Activated B cell treated with CpG ODN at 0.5 μM for 24 hours (primary cell): ENCODE measurements at places on chromosomes 2 and 18.

- no peaks in the 10 kb centered on the region for H3K4me1 ChIP-seq
- no peak overlapping the region for H3K4me3 ChIP-seq
- H3K27ac ChIP-seq = no peak overlapping the region
- peaks cover under 1% of the 10 kb centered on the region for H3K27me3 ChIP-seq
These were observed 144.9 kb upstream of the HAAO start for GRCh38 chr2:42937171-42937875.

DNA sequence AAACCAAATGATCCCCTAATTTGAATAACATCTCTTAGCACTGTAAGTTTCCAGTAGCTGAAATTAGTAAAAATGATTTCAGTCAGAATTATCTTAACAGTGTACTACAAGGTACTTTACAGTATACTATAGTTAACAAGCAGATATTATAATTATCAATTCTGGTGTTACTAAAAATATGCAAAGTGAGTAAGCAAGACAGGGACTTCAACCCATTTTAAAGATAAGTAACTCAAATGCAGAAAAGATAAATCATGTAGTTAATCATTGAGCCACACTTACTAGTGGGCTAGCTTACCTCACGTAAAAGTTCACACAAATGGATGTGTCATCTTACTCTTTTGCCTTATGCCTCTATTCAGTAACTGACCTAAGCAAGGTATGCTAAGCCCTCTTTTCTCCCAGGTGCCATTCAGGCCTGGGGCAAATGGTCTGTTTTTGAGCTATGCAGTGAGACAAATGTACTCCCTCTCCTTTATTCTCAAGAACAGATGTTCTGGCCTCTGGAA lies 101.0 kb downstream of the NBAS start:
- H3K27me3 ChIP-seq = no peaks in the 10 kb centered on the region
- H3K27ac ChIP-seq = no peak overlapping the region
- H3K36me3 ChIP-seq = peaks cover 64% of the 10 kb centered on the region
- H3K4me3 ChIP-seq = no peak overlapping the region
- peaks cover 21% of the 10 kb centered on the region for H3K4me1 ChIP-seq
- DNase-seq = no peak

DNA sequence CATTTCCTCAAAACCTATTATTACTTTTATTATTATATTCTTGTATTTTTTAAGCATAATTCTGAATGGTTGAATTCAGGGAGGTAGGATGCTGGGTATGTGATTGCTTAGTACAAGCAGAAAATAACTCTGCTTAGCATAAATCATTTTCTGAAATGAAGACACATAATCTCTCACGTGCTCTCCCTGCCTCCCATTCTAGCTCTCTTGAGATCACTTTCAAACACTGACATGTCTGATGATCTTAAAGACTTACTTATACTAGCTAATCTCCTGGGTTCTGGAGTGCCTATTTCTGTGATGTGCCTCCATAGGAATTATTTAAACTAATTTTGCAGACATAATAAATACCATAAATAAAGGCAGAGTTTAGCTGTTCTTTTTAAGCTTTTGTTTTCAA lies 1136.0 kb downstream of the SUCLG1 start:
- H3K36me3 ChIP-seq = no peaks in the 10 kb centered on the region
- H3K27me3 ChIP-seq = no peaks in the 10 kb centered on the region
- no peak overlapping the region for H3K27ac ChIP-seq
- no peak for DNase-seq
- no peaks in the 10 kb centered on the region for H3K4me1 ChIP-seq
- H3K4me3 ChIP-seq = no peak overlapping the region

- no peak overlapping the region for H3K4me3 ChIP-seq
- no peaks in the 10 kb centered on the region for H3K4me1 ChIP-seq
- H3K36me3 ChIP-seq = no peaks in the 10 kb centered on the region
- DNase-seq = no peak
- H3K27ac ChIP-seq = no peak overlapping the region
These were observed 16.5 kb downstream of the ABCG8 start for GRCh38 chr2:43855292-43855691.

DNA sequence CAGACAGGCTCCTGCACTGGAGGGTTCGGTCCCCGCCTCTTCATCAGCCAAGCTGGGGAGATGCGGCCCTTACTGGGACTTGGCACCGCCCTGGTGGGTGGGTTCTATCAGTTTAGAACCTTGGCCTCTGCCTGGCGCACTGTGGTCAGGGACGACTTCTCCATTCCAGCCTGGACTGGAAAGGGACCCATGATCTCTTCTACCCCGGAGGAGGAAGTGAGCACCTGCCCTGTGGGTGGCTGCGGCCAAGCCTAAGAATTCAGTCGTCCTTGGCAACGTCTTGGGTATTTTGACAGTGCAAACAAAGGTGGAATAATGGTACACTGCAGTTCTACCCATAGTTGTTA lies 106.9 kb upstream of the CD302 start:
- no peak for DNase-seq
- peak overlapping the region; percentile 99 for H3K4me3 ChIP-seq
- H3K27ac ChIP-seq = peak overlapping the region; percentile 98
- H3K4me1 ChIP-seq = peaks cover 51% of the 10 kb centered on the region
- H3K27me3 ChIP-seq = no peaks in the 10 kb centered on the region

- no peak overlapping the region for H3K4me3 ChIP-seq
- H3K27ac ChIP-seq = no peak overlapping the region
- H3K4me1 ChIP-seq = no peaks in the 10 kb centered on the region
- no peaks in the 10 kb centered on the region for H3K27me3 ChIP-seq
These were observed 52.3 kb downstream of the TDRD15 start for GRCh38 chr2:21175895-21176646.

GRCh38 chr18:45186832-45187231 lies 428.4 kb upstream of the SLC14A2 start:
- no peaks in the 10 kb centered on the region for H3K4me1 ChIP-seq
- no peak for DNase-seq
- no peaks in the 10 kb centered on the region for H3K27me3 ChIP-seq
- H3K36me3 ChIP-seq = no peaks in the 10 kb centered on the region

- H3K27ac ChIP-seq = no peak overlapping the region
- no peaks in the 10 kb centered on the region for H3K4me1 ChIP-seq
- DNase-seq = no peak
- H3K4me3 ChIP-seq = no peak overlapping the region
- H3K27me3 ChIP-seq = no peaks in the 10 kb centered on the region
- H3K36me3 ChIP-seq = no peaks in the 10 kb centered on the region
These were observed 401.4 kb downstream of the ALK start for GRCh38 chr2:29520001-29520400.

DNA sequence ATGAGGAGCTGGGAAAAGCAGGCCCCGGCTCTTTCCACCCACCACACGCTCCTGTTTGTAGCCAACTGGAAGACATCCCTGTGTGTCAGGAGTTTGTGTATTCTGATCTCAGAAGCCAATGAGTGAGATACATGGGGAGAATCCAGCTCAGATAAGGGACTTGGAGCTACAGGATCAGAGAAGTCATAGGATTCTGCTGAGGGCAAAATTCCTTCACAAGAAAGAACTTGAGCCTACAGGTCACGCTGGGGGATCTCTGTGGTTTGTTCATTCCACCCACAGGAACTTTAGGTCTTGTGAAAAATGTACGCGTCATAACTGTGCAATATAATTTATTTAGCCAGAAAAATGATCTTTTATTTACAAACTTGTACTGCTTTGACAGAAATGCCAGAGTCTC lies 80.1 kb upstream of the SMIM21 start:
- H3K27ac ChIP-seq = no peak overlapping the region
- peaks cover 9% of the 10 kb centered on the region for H3K27me3 ChIP-seq
- H3K36me3 ChIP-seq = no peaks in the 10 kb centered on the region
